ENCODE measurements at places on chromosomes 5 and 9.

DNA sequence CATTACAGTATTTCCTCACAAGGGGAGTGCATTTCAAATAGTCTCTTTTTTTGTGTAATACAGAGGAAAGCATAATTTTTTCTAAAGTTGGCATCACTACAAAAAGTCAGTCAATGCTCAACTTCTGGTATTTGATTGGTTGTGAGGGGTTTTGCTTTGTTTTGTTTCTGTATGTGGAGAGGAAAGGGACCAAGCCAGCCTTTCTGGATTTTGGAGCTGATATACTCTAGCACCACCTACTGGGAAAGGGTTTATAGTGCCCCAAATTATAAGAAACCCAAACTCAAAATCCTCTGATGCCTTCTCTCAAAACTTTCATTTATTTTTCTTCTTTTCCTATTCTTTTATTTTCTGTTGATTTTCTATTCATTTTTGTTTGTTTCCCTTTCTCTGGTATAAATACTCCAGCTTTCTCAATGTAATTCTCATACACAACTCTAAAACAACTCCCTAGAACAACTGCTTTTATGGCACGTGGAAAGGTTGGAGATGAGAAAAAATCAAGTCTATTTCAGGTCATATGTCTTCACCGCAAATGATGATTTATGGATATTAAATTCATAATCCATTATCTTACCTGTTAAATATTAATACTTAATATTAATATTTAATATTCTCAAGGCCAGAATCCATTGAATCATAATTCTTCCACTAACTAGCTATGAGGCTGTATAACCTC, 69.5 kb upstream of the ANXA1 start:
- no peak for DNase-seq

GRCh38 chr9:99128133-99128406, 23.2 kb downstream of the TGFBR1 start:
- DNase-seq: no peak

DNA sequence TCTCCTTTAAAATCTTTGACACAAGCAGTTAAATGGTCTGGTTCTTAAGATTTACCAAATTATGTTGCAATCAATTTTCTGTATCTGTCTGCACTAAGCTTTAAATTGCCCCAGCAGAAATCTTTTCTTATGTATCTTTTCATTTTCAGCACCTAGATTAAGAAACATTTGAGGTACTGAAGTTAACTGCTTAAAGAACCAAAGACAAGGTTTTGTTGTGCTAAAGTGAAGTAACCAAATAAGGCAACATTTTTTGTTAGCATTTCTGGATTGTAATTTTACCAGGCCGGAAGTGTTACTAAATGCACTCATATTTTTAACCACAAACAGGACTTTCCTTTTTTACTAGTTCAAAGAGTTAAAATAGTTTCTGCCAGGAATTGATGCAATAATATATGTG, 24.1 kb upstream of the MTAP start:
- DNase-seq: no peak

GRCh38 chr9:98627296-98627695, 81.4 kb downstream of the GABBR2 start:
- no peak for DNase-seq

DNA sequence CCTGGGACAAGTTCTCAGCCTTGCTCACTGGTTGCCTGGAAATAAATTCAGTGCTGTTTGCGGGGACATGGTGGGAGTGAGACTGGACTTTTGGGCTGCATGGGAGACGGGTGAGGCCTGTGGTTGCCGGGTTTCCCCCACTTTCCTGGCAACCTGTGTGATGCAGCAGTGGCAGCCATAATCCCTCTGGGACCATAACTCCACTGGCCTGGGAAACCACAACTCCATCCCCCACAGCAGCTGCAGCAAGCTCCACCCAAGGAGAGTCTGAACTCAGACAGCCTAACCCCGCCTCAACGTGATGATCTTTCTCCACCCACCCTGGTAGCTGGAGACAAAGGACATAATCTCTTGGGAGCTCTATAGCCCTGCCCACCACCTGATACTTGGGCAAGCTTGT, 349.9 kb downstream of the PIK3R1 start:
- no peak for DNase-seq

- no peak for DNase-seq
These were observed 21.7 kb upstream of the SPINK7 start for GRCh38 chr5:148290271-148291195.

- no peak for DNase-seq
These were observed 141.7 kb upstream of the ABCA1 start for GRCh38 chr9:105069696-105070095.

- DNase-seq: no peak
These were observed 6.4 kb upstream of the NOTCH1 start for GRCh38 chr9:136552117-136552703.

- no peak for DNase-seq
These were observed 194.8 kb downstream of the AUH start for GRCh38 chr9:91166796-91167366.

- no peak for DNase-seq
These were observed 35.2 kb upstream of the SPARC start for GRCh38 chr5:151721812-151722391.

DNA sequence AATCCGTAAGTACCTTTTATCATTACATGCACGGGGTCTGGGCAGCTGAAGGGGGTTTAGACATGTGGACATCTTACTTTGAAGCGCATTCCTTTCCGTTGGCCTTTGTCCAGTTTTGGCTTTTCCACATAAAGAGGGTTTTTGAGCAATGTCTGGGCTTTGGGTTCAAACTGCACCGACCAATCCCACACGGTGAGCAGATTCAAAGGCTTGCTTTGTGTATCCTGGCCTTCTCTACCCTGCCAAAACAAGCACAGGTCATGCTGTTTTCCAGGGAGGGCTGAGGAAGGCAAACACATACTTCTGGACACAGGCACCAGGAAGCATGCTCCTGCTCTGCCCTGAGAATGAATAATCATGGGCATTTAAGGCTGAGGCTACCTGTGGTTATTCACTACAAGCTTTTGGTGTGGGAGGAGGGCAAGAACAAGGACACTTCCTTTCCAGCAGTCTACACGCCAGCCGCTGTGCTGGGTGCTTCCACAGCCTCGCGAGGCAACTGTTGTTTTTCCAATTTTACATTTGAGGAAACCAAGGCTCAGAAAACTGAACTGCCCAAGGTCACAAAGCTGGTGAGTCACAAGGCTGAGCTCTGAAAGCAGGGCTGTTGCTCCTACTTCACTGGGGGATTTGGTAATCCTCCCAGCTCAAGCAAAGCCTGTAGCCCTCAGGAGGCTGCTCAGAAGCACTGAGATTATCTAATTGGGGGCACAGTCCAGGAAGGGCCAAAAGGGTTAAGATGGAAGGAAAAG, 59.8 kb upstream of the GOLPH3 start:
- DNase-seq: no peak

- no peak for DNase-seq
These were observed 97.0 kb upstream of the SPRY4 start for GRCh38 chr5:142421621-142422397.

DNA sequence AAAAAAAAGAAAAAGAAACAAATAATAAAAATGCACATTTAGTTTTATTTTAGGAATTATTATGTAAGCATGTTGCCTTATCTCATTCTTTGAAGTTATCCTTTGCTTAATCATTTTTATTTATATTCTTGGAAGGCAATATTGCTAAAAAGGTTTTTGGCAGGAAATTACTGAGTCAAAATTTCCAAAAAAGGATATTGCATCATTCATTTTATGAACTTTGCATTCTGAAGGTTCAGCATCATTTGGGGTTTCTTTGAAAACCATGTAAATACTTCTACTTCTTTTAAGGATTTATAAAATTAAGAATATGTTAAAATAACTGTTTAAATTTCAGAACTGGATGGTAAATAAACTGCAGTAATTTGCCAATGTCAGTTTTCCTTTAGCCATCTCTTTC, 94.2 kb upstream of the CTNND2 start:
- DNase-seq: no peak

- no peak for DNase-seq
These were observed 263.1 kb downstream of the ASTN2 start for GRCh38 chr9:117151716-117152115.

GRCh38 chr5:66974256-66974655, 222.3 kb downstream of the CD180 start:
- DNase-seq: no peak

DNA sequence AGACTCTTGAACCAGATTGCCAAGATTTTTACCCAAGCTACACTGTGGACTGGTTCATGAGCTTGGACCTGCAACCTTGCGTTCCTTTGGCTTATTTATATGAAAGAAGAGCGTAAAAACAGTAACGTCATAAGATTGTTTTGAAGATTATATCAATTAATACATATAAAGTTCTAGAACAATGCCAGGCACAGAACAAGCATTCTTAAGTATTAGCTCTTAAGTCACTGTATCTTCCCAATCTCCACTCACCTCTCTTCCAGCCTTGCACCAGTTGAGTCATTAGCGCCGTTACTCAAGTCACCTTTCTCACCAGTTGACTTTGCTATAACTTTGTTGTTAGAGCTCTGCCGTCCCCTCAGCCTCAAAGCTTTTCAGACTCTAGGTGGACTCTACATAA, 415.7 kb downstream of the PLK2 start:
- DNase-seq: no peak

DNA sequence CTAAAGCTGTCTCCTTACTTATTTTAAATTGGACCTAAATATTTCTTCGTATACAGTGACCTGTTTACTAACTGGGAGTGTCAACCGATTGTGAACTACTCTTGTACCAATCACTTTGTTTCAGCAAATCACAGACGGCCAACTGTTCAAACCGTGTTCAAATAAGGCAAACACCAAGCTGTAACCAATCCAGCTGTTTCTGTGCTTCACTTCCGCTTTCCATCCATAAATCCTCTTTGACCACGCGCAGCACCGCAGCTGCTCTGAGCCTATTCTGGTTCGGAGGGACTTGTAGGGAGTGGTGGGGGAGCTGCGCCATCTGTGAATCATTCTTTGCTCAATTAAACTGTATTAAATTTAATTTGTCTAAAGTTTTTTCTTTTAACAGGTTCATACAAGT, 4.8 kb upstream of the FAM240B start:
- no peak for DNase-seq

GRCh38 chr9:132645306-132645705, 24.5 kb downstream of the DDX31 start:
- no peak for DNase-seq

- no peak for DNase-seq
These were observed 275.8 kb downstream of the ADAMTSL1 start for GRCh38 chr9:18749711-18750110.

DNA sequence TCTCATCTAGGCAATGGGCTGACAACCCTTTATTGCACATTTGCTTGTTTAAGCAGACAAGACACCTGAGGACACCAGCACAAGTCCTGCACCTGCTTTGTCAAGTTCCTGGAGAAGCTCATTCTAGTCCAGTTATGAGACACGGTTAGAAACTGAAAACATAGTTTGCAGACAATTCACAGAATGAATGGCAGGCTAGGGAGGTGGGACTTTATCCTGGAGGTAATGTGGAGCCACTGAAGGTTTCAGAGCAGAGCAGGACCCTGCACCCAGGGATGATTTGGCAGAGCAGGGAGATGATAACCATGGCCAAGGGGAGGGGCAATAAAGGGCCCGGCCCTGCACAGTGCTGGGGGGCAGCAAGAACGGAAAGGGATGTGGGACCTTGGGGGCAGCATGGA, 50.7 kb upstream of the SLC25A51 start:
- no peak for DNase-seq

GRCh38 chr5:756865-757345, 27.6 kb downstream of the ZDHHC11B start:
- no peak for DNase-seq

All from esophagus squamous epithelium (tissue), 5 donors.